ENCODE measurements at places on chromosomes 16 and 17.

- no peak for DNase-seq
These were observed 58.1 kb downstream of the ZDHHC7 start for GRCh38 chr16:84953190-84953746.

GRCh38 chr17:55275894-55276804, 11.4 kb downstream of the HLF start:
- no peak for DNase-seq

DNA sequence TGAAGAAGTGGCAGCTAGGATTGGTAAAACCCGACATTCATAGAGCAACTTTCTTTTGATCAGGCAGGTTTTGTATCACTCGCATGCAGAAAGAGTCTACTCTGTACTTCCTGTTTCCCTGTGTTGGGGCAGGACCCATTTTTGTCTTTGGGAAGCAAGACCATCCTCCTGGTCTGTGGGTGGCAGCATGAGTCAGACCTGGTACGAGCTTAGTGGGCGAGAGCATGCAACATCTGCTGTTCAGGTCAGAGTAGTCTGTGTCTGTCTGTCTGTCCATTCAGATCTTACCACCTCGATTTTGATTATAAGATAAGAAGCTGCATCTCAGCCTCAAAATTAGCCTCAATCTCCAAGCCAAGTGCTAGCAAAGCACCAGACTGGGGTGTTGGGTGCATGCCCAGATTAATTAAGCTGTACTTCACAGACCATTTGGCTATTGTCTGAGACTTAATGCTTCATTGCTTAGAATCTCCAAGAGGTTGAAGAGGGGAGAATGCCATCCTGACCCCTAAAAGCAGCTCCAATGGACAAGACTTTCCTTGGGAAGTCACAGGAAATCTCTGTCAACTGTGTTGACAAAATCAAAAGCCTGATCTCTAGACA, 110.9 kb downstream of the XYLT1 start:
- peak; percentile 26 for DNase-seq

DNA sequence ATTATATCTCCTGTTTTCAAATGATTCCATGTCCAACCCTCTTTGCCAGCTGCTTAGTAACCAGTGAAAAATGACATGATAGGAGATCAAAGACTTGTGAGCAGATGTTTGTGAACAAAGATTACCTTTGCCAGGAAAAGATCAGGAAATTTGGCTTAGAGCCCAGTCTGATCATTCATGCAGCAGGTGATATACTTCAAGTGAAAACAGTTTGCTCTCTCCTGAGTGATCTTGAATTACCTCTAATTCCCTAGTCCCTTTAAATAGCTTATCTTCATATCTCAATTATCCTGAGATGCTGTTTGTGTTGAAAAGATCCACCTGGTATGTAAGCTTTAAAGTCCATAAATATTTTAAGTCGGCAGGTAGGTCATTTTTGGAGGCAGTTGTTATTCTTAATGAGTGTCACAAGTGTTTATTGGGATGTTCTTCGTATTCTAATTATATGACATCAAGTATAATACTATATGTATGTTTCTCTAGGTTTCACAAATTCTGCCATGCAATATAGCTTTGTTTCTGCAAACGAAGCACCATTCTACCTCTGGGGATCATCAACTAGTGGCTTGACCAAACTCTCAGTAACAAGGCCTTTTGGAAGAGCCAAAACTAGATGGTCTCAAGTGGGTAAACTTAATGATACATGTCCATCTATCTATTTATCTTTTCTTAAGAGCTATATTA, 13.2 kb upstream of the VPS35L start:
- DNase-seq = peak; percentile 74

DNA sequence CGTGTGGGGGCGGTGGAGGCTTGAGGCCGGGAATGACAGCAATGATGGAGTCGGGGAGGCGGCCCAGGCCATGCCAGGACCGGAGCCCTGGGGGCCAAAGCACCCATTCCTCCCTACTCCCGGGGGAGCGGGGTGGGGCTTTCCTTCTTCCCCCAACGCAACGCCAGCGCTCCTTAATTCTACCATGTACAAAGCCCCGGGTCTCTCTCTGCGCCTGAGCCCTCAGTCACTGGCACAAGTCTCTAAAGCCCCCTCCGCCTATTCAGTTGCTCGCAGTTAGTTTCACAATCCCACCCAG, 245 bp upstream of the RNF227 start:
- no peak for DNase-seq

DNA sequence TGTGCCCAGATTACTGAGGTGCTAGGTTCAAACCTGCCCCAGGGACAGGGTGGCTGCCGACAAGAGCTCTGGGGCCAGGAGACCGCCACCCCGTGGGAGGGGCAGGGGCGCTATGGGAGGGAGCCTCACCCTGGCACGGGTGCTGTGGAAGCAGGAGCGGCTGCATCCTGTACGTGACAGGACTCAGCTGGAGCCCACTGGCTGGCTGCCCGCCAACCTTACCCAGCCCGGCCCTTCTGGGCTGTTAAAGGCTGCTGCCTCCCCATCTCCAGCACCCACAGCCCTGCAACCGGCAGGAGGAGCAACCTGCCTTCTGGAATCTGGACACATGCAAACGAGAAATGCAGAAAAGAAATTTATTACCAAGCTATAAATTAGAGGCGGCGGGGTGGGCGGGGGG, 11.2 kb downstream of the PAM16 start:
- peak; percentile 42 for DNase-seq

- peak; percentile 64 for DNase-seq
These were observed 90.9 kb downstream of the MYH11 start for GRCh38 chr16:15765880-15766279.

DNA sequence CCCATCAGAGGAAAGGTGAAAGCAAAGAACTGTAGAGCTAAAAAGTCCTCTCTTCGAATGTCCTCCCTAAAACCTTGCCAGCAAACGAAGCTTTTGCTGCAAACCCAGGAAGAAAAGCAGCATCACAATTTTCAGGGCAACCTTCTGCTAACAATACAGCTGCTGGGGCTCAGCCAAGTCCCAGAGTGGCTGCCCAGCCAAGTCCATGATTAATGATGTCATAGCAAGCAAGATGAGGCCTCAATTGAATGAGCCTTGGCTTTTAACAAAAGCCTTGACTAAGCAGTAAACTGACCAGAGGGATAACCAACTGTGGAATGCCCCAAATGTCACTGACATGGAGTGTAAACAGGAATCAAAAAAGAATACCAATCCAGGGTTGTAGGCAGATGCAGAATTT, 342.7 kb downstream of the PMP22 start:
- DNase-seq = no peak

DNA sequence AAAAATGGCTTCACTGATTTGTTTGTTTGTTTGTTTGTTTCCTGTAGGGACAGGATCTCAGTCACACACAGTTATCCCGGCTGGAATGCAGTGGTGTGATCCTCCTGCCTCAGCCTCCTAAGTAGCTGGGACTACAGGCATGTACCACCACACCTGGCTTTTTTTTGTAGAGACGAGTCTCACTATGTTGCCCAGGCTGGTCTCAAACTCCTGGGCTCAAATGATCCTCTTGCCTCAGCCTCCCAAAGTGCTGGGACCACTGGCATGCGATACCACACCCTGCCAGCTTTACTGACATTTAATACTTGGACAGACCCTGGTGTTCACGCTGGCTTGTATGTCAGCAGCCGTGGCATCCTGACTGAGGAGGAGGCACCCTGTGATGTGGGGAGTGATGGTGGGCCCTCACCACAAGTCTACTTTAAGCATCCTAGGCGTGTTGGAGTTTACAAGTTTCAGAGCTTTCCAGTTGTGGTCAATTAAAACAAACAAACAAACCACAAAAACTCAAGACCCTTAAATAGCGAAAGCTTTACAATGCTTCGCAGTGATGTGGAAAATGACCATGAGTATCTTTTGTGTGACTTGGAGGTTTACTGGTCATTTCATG, 5.1 kb downstream of the ABCA3 start:
- DNase-seq = no peak

- no peak for DNase-seq
These were observed 260.1 kb downstream of the PARN start for GRCh38 chr16:14369734-14370598.

GRCh38 chr16:90046122-90046970, 27.1 kb upstream of the DBNDD1 start:
- peak; percentile 77 for DNase-seq

GRCh38 chr16:138049-138417, 440 bp downstream of the NPRL3 start:
- DNase-seq = peak; percentile 21

GRCh38 chr17:2094891-2095535, 40.1 kb downstream of the HIC1 start:
- DNase-seq = no peak

- DNase-seq = no peak
These were observed 8.4 kb downstream of the GALK1 start for GRCh38 chr17:75756451-75757085.

DNA sequence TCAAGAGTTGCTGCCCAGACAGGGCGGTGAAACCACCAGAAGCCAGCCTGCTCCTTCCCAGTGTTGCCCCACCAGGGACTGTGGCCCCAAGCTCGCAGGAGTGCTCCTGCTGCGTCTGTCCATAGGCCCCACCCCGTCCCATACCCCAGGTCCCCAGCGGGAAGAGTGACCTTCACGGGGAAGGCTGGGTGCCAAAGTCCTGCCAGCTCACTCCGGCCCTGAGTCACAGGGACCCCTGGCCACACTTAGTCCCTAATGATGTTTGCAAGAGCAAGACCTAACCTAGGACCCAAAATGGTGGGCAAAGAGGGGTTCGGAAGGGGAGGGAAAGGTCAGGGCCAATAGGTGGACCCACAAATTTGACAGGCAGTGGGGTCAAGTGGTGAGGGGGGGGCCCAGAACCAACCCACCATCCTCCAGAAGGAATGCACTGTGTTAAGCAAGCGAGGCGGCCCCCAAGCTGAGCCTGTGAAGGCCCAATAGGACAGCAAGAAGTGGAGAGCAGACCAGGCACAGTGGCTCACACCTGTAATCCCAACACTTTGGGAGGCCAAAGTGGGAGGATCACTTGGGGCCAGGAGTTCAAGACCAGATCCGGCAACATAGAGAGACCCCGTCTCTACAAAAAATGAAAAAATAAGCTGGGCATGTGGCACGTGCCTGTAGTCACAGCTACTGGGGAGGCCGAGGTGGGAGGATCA, 3.3 kb downstream of the DOK4 start:
- DNase-seq = no peak

DNA sequence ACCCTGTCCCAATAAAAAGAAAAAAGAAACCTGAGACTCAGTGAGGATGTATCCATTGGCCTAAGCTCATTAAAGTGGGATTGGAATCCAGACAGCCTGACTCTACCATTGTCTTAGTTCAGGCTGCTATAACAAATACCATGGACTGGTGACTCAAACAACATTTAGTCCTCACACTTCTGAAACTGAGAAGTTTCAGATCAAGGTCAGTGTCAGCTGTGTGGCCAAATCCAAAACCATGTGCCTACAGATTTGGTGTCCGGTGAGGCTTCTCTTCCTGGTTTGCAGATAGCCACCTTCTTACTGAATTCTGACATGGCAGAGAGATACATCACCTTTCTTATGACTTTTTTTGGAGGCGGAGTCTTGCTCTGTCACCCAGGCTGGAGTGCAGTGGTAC, 53.3 kb upstream of the KDM8 start:
- no peak for DNase-seq

DNA sequence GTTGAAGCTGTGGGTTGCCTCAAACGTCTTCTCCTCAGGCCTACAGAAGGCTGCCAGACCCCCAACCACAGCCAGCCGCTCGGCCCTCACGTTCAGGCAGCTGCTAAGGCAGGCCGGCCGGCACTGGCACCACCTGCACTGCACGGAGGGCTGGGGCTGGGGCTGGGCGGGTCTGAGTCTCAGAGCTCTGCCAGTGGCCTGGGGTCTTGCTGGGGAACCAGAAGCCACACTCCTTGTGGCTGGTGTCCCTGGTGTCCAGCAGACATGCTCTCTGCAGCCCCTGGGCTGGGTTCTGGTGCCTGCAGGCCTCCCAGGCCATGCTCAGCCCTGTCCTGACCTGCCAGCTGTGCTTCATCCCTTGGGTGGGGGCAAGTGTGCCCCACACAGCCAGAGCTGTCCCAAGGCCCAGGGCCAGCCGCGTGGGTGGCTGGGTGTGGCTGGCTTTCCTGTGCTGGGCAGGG, 42.0 kb downstream of the BAHCC1 start:
- no peak for DNase-seq

GRCh38 chr16:17105239-17105797, 365.4 kb downstream of the XYLT1 start:
- no peak for DNase-seq

- no peak for DNase-seq
These were observed 103.5 kb upstream of the XYLT1 start for GRCh38 chr16:17574256-17574655.

All from NCI-H1417 (cell line).